Caco-2 (cell line): ENCODE measurements at places on chromosomes 12 and 14. TPM values are rescaled to one million over a fixed set of nuclear protein-coding genes. Genes with fewer than 3 reads are reported as not detected.

RNASE11 gene
- not detected in 2 replicates for total RNA-seq

DNA sequence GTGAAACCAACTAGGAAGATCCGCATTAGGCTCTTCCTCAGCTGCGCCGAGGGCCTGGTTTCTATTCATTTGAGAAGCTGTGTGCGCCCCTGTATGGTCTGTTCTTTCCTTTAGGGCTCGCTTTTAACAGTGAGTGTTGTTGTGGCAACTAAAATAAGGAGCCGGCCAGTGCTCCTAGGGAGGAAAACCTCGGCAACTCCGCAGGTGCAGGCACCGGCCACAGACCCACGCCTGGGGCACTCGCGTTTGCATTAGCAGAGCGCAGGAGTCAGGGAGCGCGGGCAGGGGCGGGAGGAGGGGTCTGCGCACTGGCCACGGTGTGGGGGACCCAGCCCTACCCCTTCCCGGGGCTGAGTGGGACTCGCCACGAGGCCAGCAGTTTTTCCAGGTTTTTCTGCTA lies 50.5 kb downstream of the STX2 start:
- no peaks in the 10 kb centered on the region for H3K36me3 ChIP-seq
- DNase-seq = no peak
- no peaks in the 10 kb centered on the region for H3K27me3 ChIP-seq
- H3K27ac ChIP-seq = no peak overlapping the region
- no peak overlapping the region for H3K4me3 ChIP-seq
- no peaks in the 10 kb centered on the region for H3K4me1 ChIP-seq

DNA sequence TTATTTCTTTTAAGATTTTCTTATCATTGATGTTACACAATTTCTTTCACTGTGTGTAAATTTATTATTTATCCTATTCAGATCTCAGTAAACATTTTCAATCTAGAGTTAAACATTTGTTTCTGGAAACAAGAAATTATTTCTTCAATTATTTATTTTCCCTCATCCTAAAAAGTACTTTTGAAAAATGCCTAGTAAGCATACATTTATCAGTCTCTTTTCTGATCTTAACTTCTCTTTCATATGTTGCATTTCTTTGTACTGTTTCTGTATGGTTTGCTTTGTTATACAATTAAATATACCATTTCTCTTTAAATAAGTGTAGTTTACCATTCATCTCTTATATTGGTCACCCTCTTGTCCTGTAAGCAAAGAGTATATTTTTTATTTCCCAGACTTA lies 263.2 kb downstream of the C12orf50 start:
- no peak overlapping the region for H3K4me3 ChIP-seq
- no peaks in the 10 kb centered on the region for H3K27me3 ChIP-seq
- H3K4me1 ChIP-seq = no peaks in the 10 kb centered on the region
- no peak overlapping the region for H3K27ac ChIP-seq
- no peak for DNase-seq

DNA sequence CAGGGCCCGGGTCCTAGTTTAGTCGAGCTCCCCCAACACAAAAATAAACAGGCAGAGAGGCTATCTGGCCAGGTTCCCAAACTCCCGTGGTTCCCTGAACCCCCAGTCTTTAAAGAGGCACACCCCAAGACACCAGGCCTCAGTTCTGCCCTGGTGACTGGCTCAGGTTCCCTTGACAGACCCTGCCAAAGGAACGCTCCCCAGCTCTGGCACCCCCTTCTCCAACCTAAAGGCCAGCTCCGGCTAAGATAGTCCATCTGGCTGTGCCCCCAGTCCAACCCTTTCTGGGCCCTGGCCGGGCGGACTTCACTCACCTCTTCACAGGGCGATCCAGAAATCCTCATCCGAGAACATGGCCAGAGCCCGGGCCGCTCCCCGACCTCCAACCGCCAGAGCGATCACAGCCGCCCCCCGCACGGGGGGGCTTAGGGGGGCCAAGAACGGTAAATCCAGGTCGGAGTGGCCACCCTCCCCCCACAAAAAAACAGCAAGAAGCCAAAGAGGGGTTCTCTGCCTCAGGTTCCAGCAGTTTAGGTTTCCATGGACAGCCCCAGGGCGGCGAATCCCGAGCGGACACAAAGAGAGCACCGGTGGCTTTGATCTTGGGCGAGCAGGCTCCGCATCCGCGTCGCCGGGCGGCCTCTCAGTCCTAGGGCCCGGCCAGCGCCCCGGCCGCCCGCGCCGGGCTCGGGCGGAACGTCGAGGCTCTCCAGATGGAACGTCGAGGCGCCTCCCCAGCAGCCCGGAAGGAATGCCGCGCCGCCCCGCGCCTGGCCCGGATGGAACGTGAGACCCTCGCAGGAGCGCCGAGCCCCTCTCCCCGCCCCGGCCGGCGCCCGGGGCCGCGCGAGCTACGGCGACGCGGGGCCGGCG lies 1.1 kb downstream of the KMT2D start:
- H3K4me3 ChIP-seq = peak overlapping the region; percentile 91
- H3K27ac ChIP-seq = peak overlapping the region; percentile 86
- no peaks in the 10 kb centered on the region for H3K27me3 ChIP-seq
- H3K4me1 ChIP-seq = peaks cover 17% of the 10 kb centered on the region
- DNase-seq = peak; percentile 48
